ENCODE measurements at places on chromosomes 6 and 20.

DNA sequence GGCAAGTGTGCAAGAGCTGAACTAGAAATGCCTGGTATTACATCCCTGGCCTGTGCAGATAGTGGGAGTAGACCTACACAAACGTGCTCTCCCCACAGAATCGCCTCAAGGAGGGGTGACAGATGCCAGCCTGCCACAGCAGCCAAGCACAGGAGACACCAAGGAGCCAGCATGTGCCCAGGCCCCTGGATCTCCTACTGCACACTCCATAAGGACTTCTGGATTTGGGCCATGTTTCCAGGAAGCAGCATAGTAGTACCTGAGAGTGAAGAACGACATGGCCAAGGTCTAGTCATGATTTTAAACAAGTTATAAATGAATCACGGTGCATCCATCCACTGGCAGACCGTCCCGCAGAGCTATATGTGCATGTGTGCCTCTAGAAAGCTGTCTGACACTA, 232.2 kb downstream of the SYNDIG1 start:
- no peak for DNase-seq

GRCh38 chr6:114281496-114281895, 61.3 kb downstream of the HS3ST5 start:
- DNase-seq, result no peak

DNA sequence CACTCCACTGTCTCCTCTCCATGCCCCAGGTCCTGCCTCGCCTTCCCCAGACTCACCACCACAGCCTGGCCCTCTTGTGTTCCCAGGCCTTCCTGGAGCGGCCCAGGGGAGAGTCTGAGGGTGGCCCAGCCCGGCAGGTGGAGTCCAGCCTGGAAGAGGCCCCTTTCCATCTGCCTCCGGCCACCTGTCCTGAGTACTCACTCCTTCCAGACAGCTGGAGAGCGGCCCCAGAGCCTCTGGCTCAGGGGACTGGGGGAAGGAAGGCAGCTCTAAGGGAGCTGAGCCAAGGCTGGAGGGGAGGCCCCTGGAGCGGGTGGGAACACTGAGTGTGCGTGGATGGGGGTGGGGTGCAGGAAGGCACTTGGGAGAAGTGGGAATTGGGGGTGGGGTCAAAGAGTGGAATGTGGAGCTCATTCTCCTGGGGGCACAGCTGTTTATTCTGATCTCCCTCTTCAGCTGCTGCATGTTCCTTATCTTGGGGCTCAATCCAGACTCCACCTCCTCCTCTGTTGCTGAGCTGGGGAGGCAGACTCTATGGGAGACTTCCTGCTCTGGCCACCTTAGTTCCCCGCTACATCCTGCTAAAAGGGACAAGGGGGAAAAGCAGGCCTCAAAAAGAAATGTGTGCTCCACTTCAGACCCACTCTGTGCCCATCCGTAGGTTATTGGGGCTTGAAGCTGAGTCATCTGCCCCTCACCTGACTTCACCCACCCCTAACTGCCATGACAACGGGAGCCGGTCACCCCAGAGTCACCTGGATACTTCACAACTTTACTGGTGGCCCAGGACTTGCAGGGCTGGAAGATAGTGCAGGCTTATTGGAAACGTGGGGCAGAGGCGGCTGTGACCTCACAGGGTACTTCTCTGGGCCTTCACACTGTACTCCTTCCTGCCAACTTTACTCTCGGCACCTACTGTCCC, 19.5 kb upstream of the TAF8 start:
- no peak for DNase-seq

GRCh38 chr20:4083098-4083865, 67.9 kb upstream of the RNF24 start:
- DNase-seq, result no peak

GRCh38 chr6:143545976-143546547, 34.5 kb upstream of the FUCA2 start:
- no peak for DNase-seq

- no peak for DNase-seq
These were observed 327.2 kb downstream of the HTR1B start for GRCh38 chr6:77136086-77136485.

GRCh38 chr20:25059866-25060465, 2.0 kb upstream of the ACSS1 start:
- no peak for DNase-seq

GRCh38 chr6:5328800-5329199, 67.5 kb downstream of the FARS2 start:
- DNase-seq, result no peak

DNA sequence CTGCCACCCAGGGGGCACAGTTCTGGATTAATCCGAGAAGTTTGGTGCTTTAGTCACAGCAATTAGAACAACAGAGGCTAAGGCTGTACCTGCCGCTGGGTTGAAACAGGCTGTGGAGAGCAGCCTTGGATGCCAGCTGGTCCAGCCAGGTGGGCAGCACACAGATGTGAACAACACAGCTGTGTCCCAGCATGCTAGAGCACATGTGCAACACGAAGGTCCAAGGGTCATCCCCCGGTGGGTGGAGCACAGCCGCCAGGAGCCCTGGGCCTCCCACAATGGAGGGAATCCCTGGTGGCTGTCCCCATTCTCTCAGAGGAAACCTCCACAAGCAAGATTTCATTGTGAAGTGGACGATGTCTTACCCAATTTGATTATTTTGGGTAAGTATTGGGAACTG, 99.2 kb upstream of the SYNDIG1 start:
- DNase-seq, result no peak

GRCh38 chr6:154543628-154544027, 33.1 kb upstream of the CNKSR3 start:
- no peak for DNase-seq

DNA sequence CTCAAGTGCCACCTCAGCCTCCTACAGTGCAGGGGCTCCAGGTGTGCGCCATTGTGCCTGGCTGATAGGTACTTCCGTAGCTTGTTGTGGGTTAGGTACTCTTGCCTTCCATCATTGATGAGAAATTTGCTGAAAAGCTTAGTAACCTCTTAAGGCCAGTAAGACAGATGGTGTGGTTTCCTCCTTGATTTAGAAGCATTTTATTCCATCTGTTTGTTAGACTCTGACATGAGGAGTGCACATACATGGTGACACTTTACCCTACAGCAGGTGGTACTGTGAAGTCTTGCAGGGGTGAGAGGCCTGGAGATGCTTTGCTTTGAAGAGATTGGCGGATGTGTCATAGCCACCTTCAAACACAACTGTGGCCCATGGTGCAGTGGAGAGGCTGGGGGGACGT, 14.8 kb upstream of the MTG2 start:
- no peak for DNase-seq

- DNase-seq, result no peak
These were observed 284.7 kb upstream of the HSF2 start for GRCh38 chr6:122114717-122115116.

- no peak for DNase-seq
These were observed 2.0 kb upstream of the SLC9A8 start for GRCh38 chr20:49810491-49811190.

- DNase-seq, result no peak
These were observed 18.9 kb upstream of the CCM2L start for GRCh38 chr20:31991339-31991705.

- DNase-seq, result no peak
These were observed 27.1 kb downstream of the NCOA5 start for GRCh38 chr20:46062621-46063020.

DNA sequence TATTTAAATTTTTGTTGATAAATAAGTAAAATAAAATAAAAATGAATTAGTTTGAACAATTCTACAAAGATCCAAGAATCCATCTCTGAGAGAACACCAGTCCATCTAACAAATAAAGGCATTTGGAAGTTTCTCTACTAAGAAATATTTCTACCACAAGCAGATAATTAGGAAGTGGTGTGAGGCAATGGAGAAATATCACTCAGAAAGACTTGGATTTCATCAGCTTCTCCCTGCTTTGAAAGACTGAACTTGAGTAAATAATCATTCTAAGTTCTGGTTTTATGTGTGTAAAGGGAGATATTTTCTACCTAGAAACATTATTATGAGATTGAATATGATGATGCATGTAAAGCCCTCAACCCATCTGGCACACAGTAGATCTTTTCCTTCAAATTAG, 17.8 kb upstream of the TCF21 start:
- no peak for DNase-seq

DNA sequence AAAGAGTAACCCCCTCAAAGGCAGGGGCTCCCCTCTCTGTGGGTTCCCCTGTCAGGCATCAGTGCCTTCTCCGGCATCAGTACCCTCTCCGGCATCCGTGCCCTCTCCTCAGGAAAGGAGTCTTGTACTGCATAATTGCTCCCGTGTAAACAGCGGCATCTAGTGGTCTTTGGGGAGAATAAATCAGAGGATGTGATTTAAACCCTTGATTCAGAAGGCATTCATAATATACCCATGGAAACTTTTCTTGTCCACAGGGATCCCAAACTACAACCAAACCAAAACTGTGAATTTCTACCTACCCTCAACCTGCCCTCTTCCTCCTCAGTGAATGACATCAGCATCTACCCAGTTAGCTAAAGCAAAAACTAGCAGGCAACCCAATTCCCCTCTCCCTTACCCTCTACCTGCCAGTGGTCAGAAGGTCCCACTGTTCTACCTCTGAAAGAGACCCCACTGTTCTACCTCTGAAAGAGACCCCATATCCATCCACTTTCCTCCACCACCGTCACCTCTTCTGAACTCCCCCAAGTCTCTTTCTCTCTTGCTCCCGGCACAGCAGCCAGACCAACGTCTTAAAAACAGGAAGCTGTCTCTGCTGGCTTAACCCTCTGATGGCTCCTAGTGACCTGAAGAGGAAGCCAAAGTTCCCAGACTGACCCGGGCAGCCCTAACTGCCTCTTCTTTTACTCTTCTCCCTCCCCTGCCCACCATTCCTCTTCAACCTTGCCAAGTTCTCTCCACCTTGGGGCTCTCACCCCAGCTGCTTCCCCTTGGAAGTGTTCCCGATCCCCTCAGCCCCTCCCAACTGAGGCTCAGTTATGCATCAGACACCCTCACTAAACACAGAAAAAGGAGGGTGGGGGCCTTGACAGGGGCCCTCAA, 27.2 kb downstream of the UBE2V1 start:
- peak; percentile 68 for DNase-seq

DNA sequence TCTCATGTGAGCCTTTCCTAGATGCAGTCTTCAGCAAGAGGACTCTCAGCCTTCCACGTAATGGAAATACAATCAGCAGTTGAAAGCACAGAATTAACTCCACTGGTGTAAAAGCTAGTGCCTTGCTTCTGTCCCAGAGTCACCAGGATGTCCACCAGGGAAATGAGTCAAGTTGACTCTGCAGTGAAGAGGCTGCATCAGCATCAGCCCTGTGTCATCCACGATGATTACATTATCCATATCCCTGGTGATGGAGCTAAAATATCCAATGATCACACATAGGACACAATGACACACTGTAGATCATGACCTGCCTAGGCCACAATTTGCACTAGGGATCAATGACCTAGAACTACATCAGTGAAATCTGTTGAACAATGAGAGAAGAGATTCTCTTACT, 262.4 kb downstream of the ERMARD start:
- no peak for DNase-seq

DNA sequence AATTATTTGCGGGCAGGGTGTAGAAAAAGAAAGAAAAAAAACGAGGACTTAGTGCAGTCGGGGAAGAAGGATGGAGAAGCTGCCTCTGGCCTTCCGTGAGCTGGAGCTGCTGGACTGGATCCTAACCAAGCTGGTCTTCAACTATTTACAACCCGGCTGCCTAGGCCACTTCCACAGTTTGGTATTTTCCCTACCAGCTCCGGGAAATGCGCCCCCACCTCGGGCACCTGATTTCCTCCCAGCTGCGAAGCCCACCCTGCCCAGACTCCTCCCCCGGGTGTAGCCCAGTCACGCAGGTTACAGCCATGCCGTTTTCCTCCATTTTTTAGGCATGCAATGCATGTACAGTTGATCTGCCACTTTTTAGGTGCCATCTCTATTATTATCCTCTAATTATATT, 21.2 kb downstream of the THEMIS start:
- DNase-seq, result no peak
